Left cardiac atrium (tissue), 4 donors: ENCODE measurements at places on chromosomes 2 and 18.

DNA sequence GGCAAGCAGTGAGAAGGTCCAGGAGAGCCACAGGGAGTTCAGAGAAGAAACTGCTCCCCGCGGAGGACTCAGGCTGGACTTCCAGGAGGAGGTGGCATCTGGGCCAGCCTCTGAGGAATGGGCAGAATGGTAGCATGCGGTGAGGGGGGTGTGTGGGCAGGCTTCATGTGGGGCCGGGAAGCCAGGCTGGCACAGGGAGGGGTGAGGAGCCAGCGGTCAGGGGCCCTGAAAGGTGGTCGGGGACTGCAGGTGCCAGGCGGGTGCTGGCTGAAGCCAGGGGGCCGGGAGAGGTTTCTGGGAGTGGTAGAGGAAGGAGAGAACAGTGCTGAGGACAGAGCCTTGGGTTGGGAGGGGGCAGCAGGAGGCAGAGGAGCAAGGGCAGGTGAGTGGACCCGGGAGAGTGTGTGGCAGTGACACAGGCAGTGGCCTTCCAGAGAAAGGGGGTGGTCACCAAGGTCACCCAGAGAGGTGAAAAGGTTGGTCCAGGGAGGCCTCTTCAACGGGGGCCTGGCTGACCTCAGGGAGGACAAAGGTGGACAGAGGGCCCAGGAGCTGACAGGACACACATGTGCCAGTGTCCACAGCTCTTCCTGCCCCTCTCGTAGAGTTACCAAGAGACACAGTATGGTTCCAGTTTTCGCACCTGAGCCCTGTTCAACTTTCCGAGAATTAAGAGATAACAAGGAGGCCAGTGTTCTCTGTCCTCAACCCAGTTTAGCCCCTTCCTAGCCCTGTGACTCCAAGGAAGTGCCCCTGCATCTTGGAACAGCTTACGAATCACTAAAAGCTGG, 101.2 kb upstream of the ASB18 start:
- DNase-seq: no peak

DNA sequence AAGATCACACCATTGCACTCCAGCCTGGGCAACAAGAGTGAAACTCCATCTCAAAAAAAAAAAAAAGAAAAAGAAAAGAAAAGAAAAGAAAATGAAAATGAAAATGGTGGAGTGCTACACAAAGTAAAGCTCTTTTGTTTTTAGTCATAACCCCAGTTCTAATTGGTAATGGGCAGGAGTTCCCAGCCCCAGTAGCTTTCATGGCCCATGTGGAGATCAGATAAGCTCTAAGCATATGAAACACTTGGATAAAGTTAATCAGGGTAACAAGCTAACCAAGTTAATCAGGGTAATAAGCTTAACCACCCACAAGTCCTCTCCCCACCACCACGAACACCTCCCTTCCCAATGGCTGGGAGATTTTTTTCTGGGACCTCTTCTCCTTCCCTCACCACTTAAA, 240.8 kb downstream of the BCL11A start:
- DNase-seq: no peak

DNA sequence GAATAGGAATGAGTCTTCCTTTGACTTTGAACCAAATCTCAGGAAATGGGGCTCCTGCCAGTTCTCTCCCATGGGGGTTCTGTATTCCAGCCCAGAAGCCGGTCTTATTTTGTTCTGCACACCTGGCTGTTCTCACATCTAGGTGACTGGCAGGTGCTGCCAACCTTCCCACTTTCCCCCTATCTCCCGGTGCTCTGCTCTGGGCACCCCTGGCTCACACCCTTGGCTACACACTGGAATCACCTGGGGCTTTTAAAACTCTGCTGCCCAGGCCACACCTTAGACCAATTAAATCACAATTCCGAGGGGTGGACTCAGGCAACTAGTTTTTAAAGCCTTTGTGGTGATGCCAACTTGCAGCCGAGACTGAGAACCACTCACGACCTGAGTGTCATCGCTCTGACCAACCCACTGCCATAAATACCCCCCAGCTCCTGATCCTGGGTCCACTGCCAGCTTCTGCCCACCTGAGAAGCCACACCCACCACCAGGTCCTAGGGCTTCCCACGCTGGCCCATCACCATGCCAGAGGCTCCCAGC, 69.2 kb downstream of the KCNF1 start:
- no peak for DNase-seq

DNA sequence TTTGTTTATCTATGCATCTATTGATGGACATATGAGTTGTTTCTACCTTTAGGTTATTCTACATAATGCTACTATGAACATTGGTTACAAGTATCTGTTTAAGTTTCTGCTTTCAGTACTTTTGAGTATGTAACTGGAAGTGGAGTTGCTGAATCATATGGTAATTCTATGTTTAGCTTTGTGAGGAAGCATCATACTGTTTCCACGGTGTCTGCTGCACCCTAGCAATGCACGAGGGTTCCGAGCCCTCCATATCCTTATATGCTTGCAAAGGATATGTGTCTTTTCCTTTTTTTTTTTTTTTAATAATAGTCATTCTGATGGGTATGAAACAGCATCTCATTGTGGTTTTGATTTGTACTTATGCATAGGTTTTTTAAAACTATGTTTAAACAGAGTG, 83.7 kb downstream of the FMNL2 start:
- no peak for DNase-seq

DNA sequence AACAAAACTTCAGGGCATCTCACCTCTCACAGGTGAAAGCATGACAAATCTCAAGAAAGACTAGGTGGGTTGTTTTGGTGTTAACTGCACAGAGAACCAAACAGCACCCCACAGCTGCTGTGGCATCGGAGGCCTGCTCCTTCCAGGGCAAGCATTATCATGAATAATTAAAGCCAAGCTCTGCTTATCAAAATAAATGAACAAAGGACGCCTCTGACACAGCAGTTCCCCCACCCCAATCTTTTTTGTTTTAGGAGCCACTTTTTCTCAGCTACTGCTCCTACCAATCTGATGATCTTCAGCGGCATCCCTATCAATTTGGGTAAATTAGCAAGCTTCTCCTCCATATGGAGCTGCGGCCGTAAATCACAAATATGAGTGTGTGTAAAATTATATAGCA, 58.6 kb downstream of the KLF7 start:
- no peak for DNase-seq

DNA sequence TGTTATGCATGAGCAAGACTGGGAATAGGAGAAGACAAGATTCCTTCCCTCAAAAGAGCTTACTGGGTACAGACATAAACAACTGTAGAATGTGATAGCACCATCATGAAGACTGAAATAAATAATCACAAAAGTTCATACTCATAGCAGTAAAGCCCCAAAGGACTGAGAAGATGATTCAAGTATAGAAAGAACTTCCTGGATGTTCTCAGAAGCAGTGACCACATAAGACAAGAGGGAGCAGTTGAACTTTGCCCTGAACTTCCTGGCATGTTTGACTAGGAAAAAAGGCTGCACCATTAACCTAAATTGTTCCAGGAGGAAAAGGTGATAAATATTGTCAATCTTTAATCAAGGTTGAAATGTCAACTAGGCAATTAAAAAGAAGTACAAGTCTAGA, 57.8 kb upstream of the CCDC141 start:
- DNase-seq: no peak

GRCh38 chr2:26175466-26176278, 2.8 kb downstream of the GAREM2 start:
- DNase-seq: no peak

GRCh38 chr18:76075777-76076176, 419.3 kb downstream of the ZNF516 start:
- DNase-seq: no peak

GRCh38 chr18:30676053-30676480, 366.5 kb downstream of the DSC3 start:
- no peak for DNase-seq

- DNase-seq: no peak
Observed at GRCh38 chr18:23716516-23716915, 27.3 kb downstream of the LAMA3 start.

DNA sequence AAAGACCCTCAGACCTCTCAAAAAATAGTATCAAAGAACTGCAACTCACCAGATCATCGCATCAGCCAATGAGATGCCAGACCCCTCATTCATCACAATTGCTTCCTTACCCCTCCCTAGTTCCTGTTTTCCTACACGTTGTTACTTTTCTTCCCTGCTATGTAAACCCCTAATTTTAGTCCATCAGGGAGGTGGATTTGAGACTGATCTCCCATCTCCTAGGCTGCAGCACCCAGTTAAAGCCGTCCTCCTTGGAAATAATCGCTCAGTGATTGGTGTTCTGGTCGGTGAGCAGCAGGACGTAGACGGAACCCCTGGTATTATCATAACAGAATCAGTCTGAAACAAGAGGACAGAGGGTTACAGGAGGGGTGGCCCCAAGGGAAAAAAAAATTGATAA, 44.0 kb upstream of the MAP4K4 start:
- DNase-seq: no peak

GRCh38 chr2:149468636-149469035, 118.9 kb downstream of the MMADHC start:
- DNase-seq: no peak

GRCh38 chr2:127584516-127585033, 49.1 kb downstream of the MYO7B start:
- DNase-seq: no peak

- DNase-seq: no peak
Observed at GRCh38 chr2:74532222-74532621, 2.5 kb downstream of the HTRA2 start.

DNA sequence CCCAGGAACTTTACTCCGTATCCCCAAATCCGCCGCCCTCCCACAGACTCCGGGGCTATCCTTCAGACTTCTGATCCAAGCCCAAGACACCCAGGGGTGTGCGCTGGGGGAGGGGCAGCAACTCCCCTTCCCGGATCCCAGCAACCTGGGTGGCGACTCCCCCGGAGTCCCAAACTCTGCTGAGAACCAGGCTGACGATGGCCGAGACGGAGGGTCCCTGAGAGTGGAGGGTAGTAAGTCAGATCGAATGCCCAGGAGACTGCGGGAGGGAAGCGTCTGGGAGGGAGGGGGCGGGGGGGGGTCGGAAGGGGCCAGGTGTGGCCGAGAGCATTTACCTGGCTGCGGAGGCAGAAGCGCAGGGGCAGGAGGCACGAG, 7.0 kb upstream of the TNS1 start:
- DNase-seq: no peak

DNA sequence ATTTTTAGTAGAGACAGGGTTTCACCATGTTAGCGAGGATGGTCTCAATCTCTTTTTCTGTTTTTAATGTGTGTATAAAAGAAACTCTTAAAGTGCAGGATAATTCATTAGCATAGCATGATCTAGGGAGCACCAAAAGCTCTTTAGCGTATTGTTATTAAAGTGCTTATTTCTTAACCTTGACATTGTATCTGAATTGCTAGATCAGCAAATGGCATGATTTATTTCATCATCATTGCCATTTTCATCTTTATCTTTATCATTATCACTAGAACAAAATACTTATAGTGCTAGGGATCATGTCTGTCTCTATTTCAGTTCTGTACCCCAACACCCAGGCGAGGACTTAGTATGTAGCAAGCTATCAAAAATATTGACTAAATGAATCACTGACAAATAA, 393.8 kb upstream of the HNMT start:
- no peak for DNase-seq

DNA sequence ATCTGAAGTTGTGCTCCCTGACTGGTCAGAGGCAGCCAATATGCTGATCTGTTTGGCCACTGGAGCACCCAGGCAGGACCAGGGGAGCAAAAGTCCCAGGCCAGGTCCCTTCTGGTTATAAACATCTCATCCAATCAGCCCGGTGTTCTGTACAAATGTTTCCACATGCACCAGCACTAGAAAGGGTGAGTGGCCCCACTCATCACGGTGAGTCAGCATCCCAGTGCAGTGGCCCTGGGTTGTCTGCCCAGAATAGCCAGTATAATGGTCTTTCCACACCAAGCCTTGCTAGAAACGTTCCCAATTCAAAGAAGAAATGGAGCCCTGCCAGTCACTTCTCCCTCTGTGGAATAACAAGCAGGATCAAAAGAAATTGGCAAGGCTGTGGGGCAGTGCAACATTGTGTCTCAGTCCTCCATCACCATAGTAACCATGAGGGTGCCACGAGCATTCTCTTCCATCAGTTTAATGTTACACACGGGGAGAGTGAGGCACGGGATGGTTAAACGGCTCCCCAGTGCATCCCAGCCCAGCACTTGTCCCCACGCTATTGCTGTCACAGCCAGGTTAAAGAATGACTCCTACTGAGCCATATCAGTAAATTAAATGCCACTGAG, 174.9 kb downstream of the SEPTIN10 start:
- peak; percentile 49 for DNase-seq

DNA sequence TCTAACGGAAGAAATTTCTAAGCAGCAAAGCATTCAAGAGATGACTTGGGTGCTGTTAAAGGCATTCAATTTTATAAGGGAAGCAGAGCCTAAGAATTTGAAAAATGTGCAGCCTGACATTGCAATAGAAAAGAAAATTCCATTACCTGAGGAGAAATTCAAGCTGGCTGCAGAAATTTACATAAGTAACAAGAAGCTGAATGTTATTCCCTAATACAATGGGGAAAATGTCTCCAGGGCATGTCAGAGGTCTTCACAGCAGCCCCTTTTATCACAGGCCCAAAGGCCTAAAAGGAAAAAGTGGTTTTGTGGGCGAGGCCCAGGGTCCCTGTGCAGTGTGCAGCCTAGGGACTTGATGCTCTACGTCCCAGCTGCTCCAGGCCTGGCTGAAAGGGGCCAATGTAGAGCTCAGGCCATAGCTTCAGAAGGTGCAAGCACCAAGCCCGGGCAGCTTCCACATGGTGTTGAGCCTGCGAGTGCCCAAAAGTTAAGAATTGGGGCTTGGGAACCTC, 306.7 kb downstream of the RDH14 start:
- DNase-seq: no peak

GRCh38 chr2:62296832-62297623, 101.1 kb downstream of the B3GNT2 start:
- no peak for DNase-seq

DNA sequence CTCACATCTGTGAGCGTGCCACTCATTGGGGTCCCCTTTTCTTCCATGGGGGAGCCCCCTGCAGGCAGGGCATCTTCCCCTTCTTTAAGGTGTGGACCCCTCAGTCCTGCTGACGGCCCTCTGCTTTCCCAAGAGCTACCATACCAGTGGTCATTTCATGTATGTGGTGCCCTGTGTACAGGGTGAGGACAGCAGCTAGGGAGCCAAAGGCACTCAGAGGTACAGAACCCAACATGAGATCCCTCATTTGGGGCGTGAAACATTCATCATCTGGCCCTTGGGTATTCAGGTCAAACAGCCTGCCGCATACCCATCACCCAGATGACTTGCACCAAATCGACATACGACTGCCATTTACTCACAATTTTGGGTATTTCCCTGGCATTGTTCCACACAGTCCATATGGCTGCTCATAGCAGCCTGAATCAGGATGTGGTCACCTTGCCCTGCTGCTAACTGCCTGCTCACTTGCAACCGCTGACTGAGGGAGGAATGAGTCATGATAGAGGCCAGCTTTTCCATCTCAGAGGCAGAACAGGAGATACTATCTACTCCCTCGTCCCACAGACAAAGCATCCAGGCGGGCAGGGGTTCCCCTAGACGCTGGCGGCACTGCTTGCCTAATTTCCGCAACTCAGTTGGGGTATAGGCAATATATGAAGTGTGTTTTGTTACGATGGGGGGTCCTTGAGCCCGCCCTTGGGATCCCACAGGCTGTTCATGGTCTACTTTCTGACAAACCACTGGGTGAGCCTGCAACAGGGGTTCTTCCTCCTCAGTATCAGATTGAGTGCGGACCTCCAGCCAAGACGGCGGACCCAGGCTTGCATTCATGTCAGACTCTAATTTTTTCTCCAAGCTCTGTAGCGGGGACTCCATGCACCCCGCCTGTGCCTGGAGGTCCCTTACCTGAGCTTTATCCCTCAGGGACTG, 228.6 kb downstream of the SATB2 start:
- no peak for DNase-seq

- DNase-seq: no peak
Observed at GRCh38 chr18:13302040-13302439, 83.5 kb downstream of the LDLRAD4 start.

- no peak for DNase-seq
Observed at GRCh38 chr18:63683152-63683551, 19.6 kb upstream of the SERPINB11 start.
